ENCODE measurements at places on chromosomes 12 and 14. TPM values are rescaled to one million over a fixed set of nuclear protein-coding genes. Genes with fewer than 3 reads are reported as not detected.

ADCY6 gene
- total RNA-seq: 29.5 TPM

DNA sequence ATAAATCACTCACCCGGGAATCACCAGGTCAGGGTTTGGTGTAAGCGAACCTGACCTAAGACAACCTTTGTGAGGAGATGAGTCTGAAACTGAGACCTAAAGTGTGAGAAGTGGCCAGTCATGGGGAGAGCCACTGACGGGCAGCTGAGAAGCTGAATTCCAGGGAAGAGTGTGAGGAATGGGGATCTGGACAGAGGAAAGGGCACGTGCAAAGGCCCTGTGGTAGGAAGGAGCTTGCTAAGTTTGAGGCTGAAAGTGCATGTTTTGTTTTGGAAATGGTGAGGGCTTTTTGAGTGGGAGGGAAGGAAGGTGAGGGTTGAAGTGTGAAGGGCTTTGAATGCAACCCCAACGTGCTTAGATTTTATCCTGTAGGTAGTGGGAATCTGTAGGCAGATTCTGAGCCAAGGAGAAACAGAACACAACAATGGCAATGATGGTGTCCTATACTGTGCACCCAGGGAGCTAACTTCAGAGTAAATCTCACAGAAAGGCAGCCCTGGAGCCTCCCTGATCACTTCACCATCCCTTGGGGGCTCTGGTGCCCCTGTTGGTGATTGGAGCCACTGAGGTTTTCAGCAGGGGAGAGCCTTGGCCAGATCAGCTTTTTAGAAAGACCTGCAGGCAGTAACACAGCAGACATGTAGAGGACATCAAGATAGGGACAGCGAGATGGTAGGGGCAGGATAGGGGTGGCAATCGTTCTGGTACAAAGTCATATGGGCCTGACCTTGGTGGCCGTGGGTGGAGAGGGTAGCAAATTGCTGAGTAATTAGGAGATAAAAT lies 37.5 kb upstream of the CHGA start:
- H3K27me3 ChIP-seq: no peaks in the 10 kb centered on the region
- H3K4me1 ChIP-seq: no peaks in the 10 kb centered on the region
- no peaks in the 10 kb centered on the region for H3K36me3 ChIP-seq
- DNase-seq: no peak
- H3K4me3 ChIP-seq: no peak overlapping the region

DNA sequence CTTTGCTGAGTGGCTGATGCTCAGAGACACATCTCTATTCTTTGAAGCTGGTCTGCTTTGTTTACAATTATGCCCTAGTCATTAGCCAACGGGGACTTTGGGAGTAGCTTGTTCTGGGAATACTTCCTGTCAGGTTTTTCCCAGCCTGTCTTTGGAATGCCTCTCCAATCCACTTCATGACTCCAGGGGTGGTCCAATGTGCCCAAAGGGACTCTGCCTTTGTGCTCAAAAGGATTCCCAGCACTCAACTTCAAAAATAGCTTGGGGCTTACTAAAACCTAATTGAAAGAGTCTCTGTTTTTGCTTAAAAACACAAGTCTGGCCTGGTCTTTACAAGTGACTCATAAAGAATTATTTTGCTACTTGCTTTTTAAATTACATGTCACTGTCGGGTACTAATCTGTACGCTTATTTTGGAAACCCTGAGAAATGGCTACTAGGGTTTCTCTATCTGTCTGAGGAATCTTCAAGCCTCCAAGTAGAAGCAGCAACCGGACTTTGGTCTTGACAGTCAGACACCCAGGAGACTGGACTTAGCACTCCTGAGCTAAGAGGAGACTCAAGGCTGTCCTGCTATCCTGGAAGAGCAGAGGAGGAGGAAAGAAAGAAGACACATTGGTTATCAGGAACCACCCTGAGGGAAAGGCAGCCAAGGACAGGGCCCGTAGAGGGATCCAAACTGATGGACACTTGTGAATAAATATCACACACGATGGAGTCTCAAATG lies 20.7 kb downstream of the PHLDA1 start:
- H3K27ac ChIP-seq: no peak overlapping the region
- H3K36me3 ChIP-seq: no peaks in the 10 kb centered on the region
- no peaks in the 10 kb centered on the region for H3K4me1 ChIP-seq
- no peaks in the 10 kb centered on the region for H3K27me3 ChIP-seq
- no peak for DNase-seq
- H3K4me3 ChIP-seq: no peak overlapping the region

DNA sequence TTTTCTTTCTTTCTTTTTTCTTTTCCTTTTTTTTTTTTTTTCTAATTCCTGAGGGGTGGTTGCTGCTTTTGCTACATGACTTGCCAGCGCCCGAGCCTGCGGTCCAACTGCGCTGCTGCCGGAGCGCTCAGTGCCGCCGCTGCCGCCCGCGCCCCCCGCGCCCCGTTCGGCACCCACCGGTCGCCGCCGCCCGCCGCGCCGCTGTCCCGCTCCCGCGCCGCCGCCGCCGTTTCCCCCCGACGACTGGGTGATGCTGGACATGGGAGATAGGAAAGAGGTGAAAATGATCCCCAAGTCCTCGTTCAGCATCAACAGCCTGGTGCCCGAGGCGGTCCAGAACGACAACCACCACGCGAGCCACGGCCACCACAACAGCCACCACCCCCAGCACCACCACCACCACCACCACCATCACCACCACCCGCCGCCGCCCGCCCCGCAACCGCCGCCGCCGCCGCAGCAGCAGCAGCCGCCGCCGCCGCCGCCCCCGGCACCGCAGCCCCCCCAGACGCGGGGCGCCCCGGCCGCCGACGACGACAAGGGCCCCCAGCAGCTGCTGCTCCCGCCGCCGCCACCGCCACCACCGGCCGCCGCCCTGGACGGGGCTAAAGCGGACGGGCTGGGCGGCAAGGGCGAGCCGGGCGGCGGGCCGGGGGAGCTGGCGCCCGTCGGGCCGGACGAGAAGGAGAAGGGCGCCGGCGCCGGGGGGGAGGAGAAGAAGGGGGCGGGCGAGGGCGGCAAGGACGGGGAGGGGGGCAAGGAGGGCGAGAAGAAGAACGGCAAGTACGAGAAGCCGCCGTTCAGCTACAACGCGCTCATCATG lies 654 bp downstream of the FOXG1 start:
- no peaks in the 10 kb centered on the region for H3K36me3 ChIP-seq
- DNase-seq: no peak
- no peak overlapping the region for H3K27ac ChIP-seq
- no peaks in the 10 kb centered on the region for H3K4me1 ChIP-seq

HOXC4 gene
- 4.1 TPM for total RNA-seq

DNA sequence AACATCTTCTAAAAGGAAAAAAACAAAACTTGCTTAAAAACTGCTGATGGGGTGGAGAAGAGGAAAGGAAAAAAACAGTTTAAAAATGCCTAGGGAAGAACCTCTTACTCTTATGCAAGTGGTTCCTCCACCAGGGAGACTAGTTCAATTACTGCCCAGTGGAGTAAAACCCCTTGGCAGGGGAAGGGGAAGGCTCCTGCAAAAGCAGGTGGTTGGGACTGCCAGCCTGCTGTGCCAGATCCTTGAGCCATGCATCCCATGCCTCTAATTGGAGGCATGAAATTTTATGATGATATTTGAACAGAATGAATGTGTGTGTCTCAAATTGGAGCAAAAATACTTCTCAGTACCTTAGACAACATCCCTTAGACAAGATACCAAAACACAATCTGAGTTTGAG lies 118.8 kb downstream of the FSCB start:
- no peaks in the 10 kb centered on the region for H3K27me3 ChIP-seq
- H3K36me3 ChIP-seq: no peaks in the 10 kb centered on the region
- no peak overlapping the region for H3K4me3 ChIP-seq
- DNase-seq: no peak

SLC6A15 gene
- total RNA-seq: not detected

DNA sequence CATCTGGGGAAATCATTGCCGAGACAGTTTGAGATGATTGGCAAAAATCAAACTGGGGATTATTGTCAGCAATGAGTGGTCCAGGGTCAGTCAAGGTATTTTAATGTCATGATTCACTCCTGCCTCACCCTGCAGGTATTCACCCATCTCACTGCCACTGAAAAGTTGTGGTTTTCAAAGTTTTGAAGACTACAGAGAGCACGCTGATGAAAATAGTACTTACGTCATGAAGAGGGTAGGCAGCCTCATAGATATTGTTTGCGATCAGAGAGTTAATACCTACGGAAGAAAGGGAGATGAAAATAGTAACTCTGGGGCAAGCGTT lies 138.0 kb downstream of the ANO2 start:
- no peaks in the 10 kb centered on the region for H3K36me3 ChIP-seq
- H3K27ac ChIP-seq: no peak overlapping the region
- no peak for DNase-seq
- H3K27me3 ChIP-seq: no peaks in the 10 kb centered on the region
- no peak overlapping the region for H3K4me3 ChIP-seq
- H3K4me1 ChIP-seq: no peaks in the 10 kb centered on the region

GARIN6 gene
- total RNA-seq: not detected

- peak; percentile 14 for DNase-seq
- H3K36me3 ChIP-seq: peaks cover 61% of the 10 kb centered on the region
- H3K4me1 ChIP-seq: peaks cover 15% of the 10 kb centered on the region
- no peak overlapping the region for H3K4me3 ChIP-seq
- peak overlapping the region; percentile 44 for H3K27ac ChIP-seq
Observed at GRCh38 chr14:100894416-100894815, 9.1 kb downstream of the RTL1 start.

HPD gene
- 13.0 TPM for total RNA-seq

- DNase-seq: no peak
- peaks cover 3% of the 10 kb centered on the region for H3K27me3 ChIP-seq
- H3K36me3 ChIP-seq: no peaks in the 10 kb centered on the region
- H3K4me3 ChIP-seq: no peak overlapping the region
Observed at GRCh38 chr12:130303781-130304180, 33.9 kb upstream of the PIWIL1 start.

- H3K36me3 ChIP-seq: no peaks in the 10 kb centered on the region
- peaks cover 7% of the 10 kb centered on the region for H3K4me1 ChIP-seq
- no peaks in the 10 kb centered on the region for H3K27me3 ChIP-seq
Observed at GRCh38 chr14:98956181-98956580, 315.8 kb downstream of the BCL11B start.

DNA sequence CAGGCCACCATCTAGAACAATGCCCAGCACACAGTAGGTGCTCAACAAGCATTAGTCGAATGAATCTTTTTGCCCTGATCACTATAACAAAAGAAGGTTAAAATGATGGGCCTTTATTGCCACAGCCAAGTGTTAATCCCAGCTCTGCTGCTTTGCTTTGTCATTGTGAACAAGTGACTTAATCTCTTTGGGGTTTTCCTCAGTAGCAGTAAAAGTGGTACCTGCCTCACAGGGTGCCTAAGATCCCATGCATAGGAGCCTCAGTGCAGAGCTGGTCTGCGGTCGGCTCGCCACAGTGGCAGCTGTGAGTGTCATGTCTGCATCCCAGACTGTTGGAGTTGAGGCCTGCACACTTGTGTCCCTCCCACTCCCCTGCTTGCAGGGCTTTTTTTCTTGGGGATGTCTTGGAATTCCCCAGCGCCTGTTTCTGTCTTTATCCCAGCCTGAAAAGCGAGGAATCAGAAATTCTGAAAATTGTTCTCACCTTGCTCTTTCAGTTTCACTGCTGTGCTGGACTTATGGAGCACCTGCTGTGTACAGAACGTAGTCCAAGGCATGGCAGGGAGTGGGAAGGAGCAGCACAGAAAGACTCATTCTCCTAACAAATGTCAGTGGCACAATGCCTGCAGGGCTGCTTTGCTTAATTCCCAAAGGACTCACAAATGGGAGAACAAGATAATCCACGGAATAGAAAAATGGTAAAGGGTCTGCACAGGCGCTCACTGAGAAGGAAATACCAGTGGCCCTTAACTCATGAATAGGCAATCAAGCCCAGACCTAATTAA lies 90.8 kb downstream of the EML1 start:
- no peaks in the 10 kb centered on the region for H3K27me3 ChIP-seq
- H3K27ac ChIP-seq: no peak overlapping the region
- no peaks in the 10 kb centered on the region for H3K36me3 ChIP-seq
- no peak for DNase-seq

GRCh38 chr14:65469903-65470302 lies 57.4 kb downstream of the FUT8 start:
- no peak overlapping the region for H3K4me3 ChIP-seq
- no peaks in the 10 kb centered on the region for H3K27me3 ChIP-seq
- H3K4me1 ChIP-seq: peaks cover 5% of the 10 kb centered on the region
- no peaks in the 10 kb centered on the region for H3K36me3 ChIP-seq

DNA sequence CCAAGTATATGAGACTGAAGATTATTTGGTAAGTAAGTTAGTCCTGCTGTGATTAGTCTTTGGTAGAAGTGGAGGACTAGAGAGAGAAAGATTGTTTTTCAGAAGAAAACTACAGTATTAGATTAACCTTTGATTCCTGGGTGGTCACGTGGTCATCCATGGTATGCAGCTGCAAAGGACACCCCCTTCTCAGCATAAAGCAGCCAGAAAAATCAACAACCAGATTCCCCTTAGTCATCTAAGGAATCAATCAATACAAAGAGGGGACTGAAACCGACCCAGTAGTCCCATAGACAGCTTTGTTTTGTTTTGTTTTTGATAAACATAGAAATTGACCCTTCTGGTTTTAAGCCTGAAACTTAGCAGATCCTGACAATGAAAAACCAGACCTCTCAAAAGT lies 30.3 kb upstream of the MDGA2 start:
- no peak overlapping the region for H3K4me3 ChIP-seq
- no peaks in the 10 kb centered on the region for H3K27me3 ChIP-seq
- no peak overlapping the region for H3K27ac ChIP-seq
- no peaks in the 10 kb centered on the region for H3K36me3 ChIP-seq
